Inflammatory macrophage treated with lipopolysaccharide for 4 hours (primary cell): ENCODE measurements at places on chromosomes 4 and X.

DNA sequence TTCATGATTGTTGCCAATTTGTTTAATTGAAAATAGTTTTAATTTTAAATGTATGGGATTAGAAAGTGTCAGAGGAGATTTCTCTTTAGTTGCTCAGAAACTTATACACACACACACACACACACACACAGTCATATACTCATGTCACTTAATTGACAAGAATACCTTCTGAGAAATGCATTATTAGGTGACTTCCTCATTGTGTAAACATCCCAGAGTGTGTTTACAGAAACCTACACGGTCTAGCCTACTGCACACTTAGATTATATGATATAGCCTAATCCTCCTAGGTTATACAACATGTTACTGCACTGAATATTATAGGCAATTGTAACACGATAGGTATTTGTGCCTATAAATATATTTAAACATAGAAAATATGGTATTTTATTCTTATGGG lies 1327.4 kb downstream of the FSTL5 start:
- no peak for DNase-seq

DNA sequence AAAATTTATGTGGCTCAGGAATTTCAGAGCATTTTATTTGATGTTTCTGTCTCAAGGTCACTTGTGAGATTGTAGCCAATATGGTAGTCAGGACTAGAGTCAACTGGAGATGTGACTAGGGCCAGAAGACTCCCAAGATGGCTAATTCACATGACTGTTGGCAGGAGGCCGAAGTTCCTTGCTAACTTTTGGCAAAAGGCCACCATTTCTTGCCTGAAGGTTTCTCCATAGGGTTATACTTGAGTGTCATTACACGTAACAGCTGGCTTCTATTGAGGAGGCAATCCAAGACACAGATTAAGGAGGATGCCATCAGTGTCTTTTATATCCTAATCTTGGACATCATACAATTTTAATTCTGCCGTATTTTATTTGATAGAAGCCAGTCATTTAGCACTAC lies 162.3 kb upstream of the MAOA start:
- DNase-seq, result no peak

DNA sequence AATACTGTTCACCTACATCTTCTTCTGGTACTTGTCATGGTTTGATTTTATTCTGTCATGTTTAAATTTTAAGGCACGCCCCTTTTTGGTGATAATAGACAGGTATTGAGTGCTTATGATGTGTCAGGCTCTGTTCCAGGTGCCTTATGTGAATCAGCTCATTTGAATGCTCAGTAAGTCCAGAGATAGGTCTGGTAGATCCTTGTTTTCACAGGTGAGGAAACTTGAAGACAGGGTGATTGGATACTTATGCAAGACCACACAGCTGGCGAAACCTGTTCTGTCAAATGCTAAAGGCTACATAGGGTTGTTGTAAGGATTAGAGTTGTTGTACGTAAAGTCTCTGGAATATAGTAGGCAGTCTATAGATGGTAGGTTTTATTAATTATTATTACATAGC lies 9.6 kb upstream of the SLC25A14 start:
- DNase-seq, result no peak

GRCh38 chrX:9522378-9523155 lies 57.7 kb downstream of the TBL1X start:
- no peak for DNase-seq

- no peak for DNase-seq
Observed at GRCh38 chrX:27998666-27999065, 17.4 kb upstream of the DCAF8L1 start.

- no peak for DNase-seq
Observed at GRCh38 chrX:21873063-21873775, 17.4 kb downstream of the YY2 start.

- no peak for DNase-seq
Observed at GRCh38 chr4:113141901-113142346, 92.5 kb downstream of the ANK2 start.

DNA sequence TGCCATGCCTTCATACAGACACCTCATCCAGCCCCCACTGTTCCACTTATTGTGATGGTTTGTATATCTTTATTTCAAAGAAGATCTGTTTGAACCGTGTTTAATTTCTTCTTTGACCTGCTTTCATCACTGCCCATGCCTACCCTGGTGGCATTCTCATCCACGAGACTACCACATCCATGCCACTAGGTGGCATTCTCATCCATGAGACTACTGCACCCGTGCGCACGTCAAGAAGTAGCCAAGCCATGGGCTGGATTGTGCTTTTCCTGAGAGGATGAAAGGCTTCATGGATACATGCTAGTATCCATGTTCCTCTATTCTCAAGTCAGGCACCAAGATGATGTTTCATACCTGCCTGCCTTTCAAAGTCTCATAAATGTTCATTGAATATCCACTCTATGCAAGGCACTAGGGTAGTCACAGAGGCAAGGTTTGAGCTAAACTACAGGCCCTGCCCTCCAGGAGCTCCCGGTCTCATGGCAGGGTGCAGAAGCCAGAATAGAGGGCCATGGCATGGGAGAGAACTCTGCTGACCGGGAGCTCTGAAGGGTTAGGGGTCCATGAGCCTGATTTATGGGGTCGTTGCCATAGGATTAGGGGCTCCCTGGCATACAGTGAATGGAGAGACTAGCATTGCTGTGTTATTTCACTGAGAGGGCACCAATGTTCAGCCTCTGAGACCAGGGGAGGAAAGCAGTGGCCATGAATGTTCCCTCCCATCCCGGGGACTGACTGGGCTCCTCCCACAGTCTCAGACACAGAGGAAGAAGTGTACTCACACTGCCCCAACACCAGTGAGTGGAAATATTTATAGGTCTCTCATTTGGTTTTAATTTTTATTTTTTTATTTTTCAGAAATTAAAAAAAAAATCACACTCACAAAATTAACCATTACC lies 24.8 kb upstream of the EOLA2 start:
- peak; percentile 43 for DNase-seq

- no peak for DNase-seq
Observed at GRCh38 chr4:121650741-121651140, 46.0 kb downstream of the ANXA5 start.

DNA sequence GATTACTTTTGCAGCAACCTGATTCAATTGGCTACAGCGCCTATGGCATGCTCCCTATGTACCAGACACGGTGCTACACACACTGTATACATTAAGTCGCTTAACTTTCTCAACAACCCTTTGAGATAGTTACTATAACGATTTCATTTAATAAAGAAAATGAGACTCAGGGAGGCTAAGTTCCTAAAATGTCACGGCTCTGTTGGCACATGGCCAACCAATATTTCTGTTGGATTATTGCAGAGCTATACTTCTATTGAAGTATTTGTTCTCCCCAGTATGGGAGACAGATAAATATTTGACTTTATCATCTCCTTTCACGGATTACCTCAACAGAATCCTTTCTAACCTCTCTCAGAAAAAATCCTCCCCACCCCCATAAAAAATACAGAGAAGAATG lies 25.3 kb downstream of the CLNK start:
- DNase-seq, result no peak

GRCh38 chrX:109533631-109534030 lies 3.0 kb upstream of the NXT2 start:
- DNase-seq, result peak; percentile 62

DNA sequence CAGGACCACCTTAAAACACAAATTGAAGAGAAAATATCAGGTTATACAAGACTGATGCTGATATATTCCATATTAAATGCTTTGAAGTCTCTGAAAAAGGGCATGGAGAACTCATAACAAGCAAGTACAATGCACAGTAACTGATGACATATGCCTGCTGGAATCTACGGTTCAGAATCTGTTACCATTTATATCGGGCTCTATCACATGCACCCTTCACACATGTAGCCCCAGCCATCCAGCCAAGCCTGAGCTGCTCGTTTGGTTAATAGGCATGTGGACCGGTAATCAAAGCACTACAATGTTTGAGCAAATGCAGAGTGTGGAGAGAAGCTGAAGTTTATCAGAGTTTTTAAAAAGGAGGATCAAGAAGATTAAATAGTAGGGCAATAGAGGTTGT lies 11.8 kb downstream of the COMMD8 start:
- no peak for DNase-seq

GRCh38 chrX:19579485-19579884 lies 64.2 kb upstream of the MAP3K15 start:
- DNase-seq, result peak; percentile 35

DNA sequence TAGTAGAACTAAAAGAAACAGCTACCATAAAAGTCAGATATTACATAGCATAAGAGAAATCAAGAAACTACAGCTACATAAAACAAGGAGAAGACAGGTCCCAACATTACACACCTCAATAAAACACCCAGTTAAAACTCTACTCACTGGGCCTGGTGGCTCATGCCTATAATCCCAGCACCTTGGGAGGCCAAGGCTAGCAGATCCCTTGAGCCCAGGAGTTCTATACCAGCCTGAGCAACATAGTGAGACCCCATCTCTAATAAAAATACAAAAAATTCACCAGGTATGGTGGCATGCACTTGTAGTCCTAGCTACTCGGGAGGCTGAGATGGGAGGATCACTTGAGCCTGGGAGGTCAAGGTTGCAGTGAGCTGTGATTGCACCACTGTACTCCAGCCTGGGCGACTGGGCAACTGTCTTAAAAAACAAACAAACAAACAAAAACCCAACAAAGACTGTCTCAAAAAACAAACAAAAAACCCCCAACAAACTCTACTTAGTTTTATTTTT lies 15.2 kb upstream of the TXLNG start:
- DNase-seq, result no peak

DNA sequence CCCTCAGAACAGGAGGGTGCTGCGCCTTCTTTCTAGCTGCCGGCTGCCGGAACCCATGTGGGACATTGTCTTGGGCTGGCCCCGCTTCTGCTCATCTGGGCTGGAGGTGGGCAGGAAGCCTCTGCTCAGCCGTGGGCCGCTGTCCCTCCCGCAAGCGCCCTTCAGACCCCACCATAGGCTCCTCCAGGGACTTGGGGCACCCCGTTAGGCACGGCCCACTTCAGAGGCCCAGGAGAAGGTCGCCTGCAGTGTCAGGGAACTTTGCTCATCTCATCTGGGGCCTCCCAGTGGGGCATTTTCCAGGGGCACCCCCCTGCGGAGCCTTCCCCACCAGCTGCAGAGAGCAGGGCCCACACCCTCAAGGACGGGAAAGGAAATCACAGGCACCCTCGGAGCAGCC lies 32.9 kb downstream of the DOK7 start:
- DNase-seq, result no peak

GRCh38 chr4:3873408-3874027 lies 107.3 kb downstream of the ADRA2C start:
- DNase-seq, result no peak

DNA sequence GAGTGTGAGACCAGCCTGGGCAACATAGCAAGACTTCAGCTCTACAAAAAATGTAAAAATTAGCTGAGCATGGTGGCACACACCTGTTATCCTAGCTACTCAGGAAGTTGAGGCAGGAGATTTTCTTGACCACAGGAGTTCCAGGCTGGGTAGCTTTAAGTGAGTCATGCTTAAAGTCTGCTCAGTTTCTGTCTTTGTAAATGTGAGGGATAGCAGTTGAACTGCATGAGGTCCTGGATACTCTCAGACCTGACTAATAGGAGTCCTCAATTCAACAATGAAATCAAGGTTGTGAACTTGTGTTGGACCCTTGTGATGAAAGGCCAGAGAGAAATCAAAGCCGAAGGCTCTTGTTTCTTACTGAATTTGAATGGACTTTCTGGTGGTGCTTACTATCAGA lies 45.2 kb downstream of the STARD8 start:
- DNase-seq, result no peak

DNA sequence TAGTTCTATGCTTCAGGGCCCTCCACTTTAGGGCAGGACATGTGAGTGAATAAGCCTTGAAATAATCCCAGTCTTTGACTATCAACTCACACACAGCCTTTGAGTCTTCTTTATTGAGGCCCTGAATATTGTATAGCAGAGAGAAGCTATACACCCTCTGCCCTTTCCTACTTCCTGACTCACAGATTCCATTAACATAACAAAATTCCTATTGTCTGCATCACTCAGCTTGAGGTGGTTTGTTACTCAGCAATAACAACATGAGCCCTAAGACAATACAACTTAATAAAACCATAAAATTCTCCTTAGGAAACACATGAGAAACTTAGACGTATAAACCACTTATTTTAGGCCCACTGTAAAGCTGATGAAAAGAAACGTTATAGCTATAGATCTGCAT lies 680.3 kb upstream of the DIAPH2 start:
- no peak for DNase-seq

- DNase-seq, result no peak
Observed at GRCh38 chrX:17656556-17656955, 80.7 kb upstream of the SCML1 start.

DNA sequence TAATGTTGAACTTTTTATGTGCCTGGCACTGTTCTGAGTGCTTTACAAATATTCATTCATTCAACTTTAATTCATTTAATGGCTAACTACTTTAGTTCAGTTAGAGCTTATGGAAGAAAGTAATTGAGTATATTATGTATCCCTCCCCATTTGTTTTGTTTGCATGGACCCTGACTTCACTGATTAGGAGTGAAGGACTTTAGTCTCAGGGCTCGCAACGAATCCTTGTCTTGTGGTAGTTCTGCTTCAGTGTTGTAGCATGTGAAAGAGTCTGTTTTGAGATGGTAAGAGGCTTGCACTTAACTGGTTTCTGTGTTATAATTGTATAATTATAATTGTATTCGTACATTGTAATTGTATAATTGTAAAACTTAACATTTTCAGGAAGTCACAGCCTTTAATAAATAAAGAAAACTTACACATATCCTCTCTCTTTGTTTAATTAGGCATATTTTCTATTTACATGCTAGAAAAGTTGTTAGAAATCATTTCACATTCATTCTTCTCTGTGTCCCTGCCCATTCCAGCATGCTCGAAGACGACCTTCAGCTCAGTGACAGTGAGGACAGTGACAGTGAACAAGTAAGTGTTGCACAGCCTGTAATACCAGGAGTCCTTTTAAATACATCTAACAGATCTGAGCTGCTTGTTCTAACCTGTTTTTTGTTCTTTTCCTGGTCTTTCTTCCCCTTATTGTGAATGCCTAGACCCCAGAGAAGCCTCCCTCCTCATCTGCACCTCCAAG lies 115.1 kb downstream of the KLHL8 start:
- no peak for DNase-seq

- no peak for DNase-seq
Observed at GRCh38 chr4:141890279-141890678, 253.9 kb downstream of the IL15 start.

- DNase-seq, result no peak
Observed at GRCh38 chr4:7379719-7380118, 55.0 kb downstream of the PSAPL1 start.
